ENCODE measurements at places on chromosomes 4 and X.

- DNase-seq, result no peak
Observed at GRCh38 chr4:131974730-131975129, 1174.4 kb upstream of the PCDH10 start.

GRCh38 chr4:96145601-96146000 is 305.7 kb downstream of the PDHA2 start:
- DNase-seq, result no peak

- no peak for DNase-seq
Observed at GRCh38 chr4:6043188-6043587, 25.0 kb upstream of the C4orf50 start.

- no peak for DNase-seq
Observed at GRCh38 chr4:2303686-2304320, 41.9 kb upstream of the MXD4 start.

GRCh38 chr4:100682477-100683218 is 164.8 kb upstream of the EMCN start:
- no peak for DNase-seq

All from stimulated activated CD4-positive, alpha-beta T cell treated with anti-CD3 and anti-CD28 coated beads, TNF-alpha, amount 100 ng/mL, for 24 hours (primary cell).